ENCODE measurements at places on chromosomes 6 and 20.
A peak's percentile ranks its signal among the peaks of the same experiment; 100 is the strongest.

- no peak for DNase-seq
Observed at GRCh38 chr20:35502352-35502751, 27.1 kb downstream of the C20orf173 start.

- no peak for DNase-seq
Observed at GRCh38 chr6:27667657-27668441, 194.9 kb upstream of the ZNF184 start.

GRCh38 chr20:2295286-2295685, 515 bp upstream of the TGM3 start:
- DNase-seq: no peak

DNA sequence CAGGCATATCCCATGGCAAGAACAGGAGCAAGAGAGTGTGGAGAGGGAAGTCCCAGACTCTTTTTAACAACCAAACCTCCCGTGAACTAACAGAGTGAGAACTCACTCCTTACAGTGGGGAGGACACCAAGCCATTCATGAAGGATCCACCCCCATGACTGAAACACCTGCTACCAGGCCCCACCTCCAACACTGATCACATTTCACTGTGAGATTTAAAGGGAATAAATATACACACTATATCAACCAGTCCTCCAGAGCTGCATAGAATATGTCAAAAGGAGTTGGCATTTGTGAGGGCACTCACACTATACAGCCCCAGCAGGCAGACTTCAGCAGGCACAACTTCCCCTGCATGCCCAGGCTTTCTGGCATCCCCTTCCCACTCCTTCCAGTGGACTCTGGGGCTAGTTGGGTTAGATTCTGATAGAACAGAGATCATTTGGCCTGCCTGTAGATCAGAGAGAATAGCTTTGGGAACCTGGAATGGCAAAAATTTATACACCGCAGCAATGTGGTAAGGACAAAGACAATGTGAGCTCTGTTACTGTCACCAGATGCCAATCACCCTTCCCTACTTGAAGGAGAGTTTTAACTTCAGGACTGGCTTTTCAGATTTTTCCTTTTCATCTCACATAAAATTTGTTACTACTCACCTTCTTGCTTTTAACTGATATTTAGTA, 25.2 kb upstream of the TENT5A start:
- DNase-seq: no peak

DNA sequence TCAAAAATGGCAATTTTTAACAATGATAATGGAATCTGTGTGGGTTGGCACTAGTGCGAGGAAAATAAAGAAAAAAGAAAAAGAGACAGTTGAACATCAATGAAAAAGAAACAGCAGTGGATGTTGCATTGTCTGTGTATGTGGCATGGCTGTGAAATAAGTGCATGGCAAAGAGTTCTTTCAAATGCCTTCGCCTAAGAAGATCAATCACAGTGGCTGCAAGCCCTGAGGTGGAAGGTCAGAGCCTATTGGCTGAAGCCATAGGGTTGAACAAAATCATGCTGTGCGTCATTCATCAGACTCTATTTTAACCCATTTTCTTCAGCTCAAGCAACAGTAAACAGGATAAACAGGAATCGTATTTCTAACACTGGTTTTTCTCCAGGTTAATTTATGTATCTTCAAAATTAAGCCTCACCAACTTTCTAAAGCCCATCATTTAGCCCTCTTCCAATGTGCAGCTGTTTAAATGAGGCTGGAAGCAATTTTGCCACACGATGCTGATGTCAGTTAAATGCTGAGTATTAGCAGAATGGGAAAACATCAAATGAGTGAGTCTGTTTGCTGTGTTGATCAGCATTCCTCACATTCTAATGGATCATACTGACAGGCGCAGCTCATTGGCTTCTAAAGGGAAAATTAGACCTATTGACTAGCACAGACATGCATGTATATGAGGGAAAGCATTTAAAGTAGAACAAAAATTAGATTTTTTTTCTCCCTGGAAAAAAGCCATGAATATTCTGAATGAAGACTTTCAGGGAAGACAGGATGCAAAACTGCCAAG, 955.9 kb upstream of the EYS start:
- no peak for DNase-seq

DNA sequence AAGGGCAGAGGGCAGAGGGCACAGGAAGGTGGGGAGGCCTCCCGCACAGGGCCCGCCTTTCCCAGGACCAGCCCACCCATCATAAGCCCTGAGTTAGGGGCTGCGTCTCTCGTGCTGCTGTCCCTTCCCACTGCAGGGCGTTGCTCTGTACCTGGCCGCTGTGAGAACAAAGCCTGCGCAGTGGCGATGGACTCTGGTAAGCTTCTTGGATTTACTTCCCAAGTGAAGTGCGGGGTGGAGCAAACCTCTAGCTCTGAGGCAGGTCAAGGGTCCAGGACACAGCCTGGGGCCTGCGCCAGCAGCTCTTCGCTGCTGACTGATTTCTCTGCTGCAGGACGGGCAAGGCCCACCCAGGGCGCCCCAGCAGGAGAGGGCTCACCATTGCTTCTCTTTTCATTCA, 23.9 kb downstream of the INSM1 start:
- no peak for DNase-seq

GRCh38 chr20:8005033-8005432, 14.5 kb downstream of the TMX4 start:
- DNase-seq: no peak

GRCh38 chr6:46893648-46894047, 28.1 kb downstream of the ADGRF5 start:
- no peak for DNase-seq

DNA sequence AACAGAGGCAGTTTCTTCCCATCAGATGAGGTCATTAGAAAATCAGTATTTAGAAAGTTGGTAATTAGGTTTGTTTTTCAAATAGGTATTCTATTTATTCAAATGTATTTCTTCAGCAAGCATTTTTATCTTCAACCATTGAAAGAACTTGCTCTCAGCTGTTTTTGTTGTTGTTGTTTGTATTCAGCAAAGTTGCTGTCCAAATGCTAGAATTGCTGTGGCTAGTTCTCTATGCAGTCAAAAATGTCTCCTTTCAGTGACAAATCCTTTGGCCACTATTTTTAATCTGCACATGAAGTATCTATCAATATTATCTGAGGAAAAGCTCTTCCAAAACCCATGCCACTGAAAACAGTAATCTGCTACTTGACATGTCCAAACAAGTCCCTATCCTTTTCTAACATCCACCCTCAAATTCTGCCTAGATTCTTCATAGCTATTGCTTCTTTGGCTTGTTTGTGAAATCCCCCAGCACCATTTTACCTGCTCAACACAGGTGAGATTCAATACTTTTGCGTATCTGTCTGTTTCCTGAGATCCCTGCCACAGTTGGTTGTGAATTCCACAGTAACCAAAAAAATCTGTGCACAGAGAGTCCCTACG, 1005.4 kb downstream of the GRIK2 start:
- DNase-seq: no peak

- DNase-seq: no peak
Observed at GRCh38 chr20:23449421-23449820, 3.3 kb downstream of the CST11 start.

DNA sequence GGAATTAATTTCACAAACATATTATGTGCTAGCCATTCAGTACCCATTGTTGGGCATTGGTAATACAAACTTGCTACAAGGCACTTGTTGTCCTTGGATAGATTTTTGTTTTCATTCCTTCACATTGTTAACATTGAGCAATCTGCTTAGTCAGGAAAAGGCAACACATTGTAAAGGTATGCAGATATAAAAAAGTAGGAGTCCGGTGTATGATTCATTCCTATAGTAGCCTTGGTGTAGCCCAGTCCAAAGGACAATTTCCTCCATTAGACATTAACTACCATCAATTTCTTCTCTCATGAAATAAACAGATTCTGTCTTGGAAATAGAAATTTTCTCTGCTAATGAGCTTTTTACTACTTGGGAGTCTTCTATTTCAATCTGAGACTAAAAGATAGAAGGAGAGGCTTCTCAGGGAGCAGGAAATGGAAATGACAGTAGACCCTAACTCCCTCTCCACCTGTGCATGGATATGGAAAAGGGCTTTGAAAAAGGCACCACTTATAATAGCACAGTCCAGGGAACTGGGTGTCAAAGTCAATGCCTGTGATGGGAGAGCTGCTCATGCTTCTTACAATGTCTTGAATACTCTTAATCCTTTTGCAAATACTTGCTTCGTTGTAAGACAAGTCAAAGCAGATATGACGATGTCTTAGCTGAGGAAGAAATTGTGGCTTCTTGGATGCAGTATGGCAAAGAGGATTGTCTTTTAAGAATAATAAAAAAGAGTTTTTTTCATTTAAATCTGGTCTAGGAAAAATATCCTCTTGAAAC, 369.4 kb upstream of the CITED2 start:
- peak; percentile 85 for DNase-seq
